ENCODE measurements at places on chromosomes 2 and 18.
A peak's percentile ranks its signal among the peaks of the same experiment; 100 is the strongest.

- no peak for DNase-seq
Measured at GRCh38 chr2:165818920-165819319, 24.9 kb upstream of the GALNT3 start.

- DNase-seq = peak; percentile 11
Measured at GRCh38 chr2:136381722-136382633, 264.0 kb upstream of the CXCR4 start.

- DNase-seq = no peak
Measured at GRCh38 chr18:27994571-27994970, 182.4 kb downstream of the CDH2 start.

DNA sequence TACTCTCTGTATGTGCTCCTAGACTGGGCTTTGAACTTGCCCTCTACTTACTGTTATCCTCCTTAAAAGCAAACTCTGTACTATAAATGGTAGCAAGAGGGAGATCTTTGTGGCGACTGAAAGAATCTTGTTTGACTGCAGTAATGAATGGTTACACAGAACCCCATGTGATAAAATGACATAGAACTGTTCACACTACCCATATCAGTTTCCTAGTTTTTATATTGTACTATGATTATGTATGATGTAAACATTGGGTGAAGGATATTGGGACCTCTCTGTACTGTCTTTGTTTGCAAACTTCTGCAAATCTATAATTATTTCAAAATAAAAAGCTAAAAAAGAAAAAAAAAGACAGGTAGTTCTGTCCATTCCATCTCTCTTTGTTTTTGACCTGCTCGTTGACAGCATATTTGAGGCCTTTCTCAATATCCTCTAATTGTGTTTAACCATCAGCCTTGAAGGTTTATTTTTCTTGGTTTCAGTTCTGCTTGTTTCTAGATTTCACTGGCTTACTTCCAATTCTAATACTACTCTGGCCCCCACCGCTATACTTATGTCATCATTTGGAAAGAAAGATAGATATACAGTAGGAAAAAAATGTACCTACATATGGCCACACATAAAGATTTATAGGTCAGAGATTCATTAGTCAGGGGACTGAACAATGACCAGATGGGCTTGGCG is 79.2 kb upstream of the MYO3B start:
- DNase-seq = no peak

DNA sequence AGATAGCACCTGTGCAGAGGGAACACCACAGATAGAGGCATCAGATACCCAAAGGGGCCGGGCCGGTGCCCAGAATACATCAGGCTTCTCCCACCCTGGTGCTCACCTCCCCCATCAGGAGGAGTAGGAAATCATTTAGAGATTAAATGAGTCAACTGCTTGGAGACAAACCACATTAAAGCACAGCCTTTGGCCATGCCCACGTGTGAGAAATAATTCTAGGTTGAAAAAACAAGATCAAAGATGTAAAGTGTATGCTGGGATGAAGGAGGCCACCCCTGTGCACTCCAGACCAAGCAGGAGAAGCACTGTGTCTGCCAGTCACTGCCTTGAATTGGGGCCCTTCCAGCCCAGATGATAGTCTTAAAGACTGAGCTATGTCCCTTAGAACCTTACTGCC is 152.8 kb upstream of the ACAA2 start:
- no peak for DNase-seq

DNA sequence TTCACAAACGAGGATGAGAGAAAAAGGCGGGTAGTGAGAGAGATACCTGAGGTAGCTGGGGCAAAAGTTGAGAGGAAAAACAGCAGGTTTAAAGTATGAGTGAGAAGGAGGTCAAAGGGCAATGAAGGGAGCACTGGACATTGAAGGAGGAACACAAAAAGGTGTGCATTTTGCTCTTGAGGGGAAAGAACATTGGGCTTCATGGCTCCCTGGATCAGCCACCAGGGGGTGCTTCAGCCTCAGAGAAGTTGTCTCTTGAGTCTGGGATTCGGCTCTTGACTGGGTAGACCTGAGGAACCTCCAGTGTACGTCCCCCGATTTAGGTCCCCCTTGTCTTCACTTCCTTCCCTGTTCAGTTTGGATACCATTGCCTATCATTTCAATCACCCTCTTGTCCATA is 128.5 kb downstream of the RAPGEF4 start:
- peak; percentile 56 for DNase-seq

- no peak for DNase-seq
Measured at GRCh38 chr2:179403624-179404023, 139.0 kb upstream of the SESTD1 start.

GRCh38 chr18:21798126-21798525 is 57.5 kb downstream of the MIB1 start:
- no peak for DNase-seq

GRCh38 chr18:57150828-57151227 is 3.9 kb downstream of the BOD1L2 start:
- no peak for DNase-seq

GRCh38 chr18:36468161-36468560 is 170.6 kb downstream of the FHOD3 start:
- DNase-seq = no peak

- no peak for DNase-seq
Measured at GRCh38 chr18:22052405-22053105, 116.8 kb upstream of the GATA6 start.

GRCh38 chr2:13488965-13489364 is 772.2 kb downstream of the TRIB2 start:
- DNase-seq = no peak

- DNase-seq = peak; percentile 0
Measured at GRCh38 chr2:127614731-127615130, 31.2 kb upstream of the GPR17 start.

DNA sequence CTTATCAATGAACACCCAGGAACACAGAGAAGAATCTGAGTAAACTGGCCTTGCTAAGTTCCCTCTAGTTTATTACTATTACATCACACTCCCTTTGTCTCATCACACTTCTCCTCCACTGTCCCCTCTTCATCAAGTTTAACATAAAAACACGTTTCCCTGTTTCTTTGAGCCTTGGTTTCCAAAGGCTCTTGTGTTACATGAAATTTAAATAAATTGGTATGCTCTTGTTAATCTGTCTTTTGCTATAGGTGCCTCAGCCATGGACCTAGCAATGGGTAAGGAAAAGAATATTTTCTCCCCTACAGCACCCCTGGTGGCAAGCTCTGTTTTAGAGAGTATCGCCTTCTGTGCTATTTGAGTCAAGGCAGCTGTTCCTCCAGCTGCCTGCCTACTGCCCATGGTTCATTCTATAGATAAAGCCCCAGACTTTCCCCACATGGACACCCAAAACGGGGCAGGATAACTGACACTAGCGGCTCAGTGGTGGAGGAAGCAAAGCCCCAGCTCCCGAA is 31.8 kb downstream of the TGIF1 start:
- no peak for DNase-seq

DNA sequence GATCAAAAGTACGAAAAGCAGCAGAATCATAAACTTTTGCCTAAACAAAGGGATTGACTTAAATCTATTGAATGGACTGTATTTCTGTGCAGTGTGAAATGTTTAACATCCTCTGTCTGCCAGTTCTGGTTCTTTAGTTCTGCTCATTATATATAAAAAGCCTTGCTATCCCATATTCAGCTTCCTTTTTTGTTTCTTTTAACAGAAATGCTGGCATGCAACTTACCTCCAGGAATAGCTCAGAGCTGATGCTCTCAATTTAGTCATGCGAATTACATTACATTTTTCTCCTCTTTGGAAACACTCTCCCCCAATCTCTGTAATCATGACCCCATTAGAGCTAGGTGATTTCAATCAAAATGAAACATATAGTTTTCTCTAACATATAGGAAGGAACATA is 73.6 kb downstream of the SPHKAP start:
- no peak for DNase-seq

DNA sequence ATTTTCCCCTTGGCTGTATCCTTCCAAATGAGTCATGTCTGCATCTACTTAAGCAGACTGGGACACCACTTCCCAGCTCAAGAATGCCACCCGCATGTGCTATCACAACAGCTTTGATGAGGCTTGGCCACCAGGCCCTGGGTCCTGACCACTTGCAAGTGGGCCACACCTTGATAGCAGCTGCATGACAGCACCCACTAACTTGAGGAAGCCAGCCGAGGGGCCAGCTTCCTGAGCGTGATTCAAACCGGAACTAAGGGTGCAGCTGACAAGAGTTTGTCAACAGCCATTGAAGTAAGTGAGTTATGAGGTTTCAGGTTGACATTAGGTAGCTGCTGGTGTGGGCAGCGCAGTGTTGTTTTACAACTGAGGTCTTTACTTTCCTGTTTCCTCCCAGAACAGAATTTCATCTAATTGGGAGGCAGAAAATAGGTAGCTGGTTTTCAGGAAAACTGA is 54.4 kb downstream of the EPHA4 start:
- no peak for DNase-seq

- DNase-seq = no peak
Measured at GRCh38 chr18:24354278-24354677, 43.3 kb downstream of the OSBPL1A start.

GRCh38 chr2:64482765-64483504 is 29.0 kb downstream of the LGALSL start:
- no peak for DNase-seq

DNA sequence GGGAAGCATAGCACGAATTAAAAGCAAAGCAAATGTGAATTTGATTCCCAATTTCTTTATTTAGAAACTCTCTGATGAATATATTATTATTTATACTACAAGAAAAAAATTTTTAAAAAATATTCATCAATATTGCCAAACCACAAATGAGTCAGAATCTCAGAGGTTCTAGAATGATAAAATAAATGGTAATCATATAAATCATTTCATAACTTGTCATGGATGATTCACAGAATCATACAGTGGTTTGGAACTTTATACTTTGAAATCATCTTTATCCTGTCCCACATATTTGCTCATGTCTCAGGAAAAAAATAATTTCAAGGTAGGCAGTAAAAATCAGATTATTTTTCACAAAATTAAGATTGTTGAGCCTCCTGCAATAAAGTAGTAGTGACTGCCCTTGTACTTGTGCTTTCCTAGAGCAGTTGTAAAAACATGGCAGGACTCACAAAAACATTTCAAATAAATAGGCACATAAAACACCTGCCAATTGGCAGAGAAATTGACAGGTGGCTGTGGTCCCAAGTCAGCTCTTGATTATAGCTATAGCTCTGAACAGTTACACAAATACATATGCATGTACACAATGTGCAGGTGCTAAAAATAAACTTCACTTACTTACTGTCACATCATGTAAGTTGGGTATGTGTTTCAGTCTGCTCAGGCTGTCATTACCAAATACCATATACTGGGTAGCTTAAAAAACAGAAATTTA is 273.9 kb upstream of the SESTD1 start:
- DNase-seq = no peak

- DNase-seq = no peak
Measured at GRCh38 chr2:46776687-46777327, 138.8 kb downstream of the MCFD2 start.

GRCh38 chr18:10060469-10060782 is 146.6 kb downstream of the VAPA start:
- DNase-seq = no peak

- no peak for DNase-seq
Measured at GRCh38 chr2:28252311-28252710, 140.3 kb upstream of the FOSL2 start.

GRCh38 chr2:100969998-100970397 is 32.1 kb upstream of the RPL31 start:
- no peak for DNase-seq

- no peak for DNase-seq
Measured at GRCh38 chr2:180983468-180984242, 3.2 kb downstream of the UBE2E3 start.

DNA sequence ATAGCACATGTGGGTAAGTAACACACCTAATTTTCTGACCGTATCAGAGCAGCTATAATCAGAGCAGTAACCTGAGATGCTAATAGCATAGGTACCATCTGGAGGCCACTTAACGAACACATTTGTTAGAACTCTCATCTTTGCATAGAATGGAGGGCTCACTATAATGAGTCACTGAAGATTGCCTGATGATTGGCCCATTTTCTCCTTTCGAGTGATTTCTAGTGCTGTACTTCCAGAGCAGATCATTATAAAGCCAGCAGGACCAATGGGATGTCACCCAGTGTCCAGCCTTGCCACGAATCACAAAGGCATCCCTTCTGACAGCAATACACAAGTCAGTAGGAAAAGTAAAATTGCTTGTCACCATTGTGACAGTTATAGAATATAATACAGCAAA is 81.7 kb upstream of the REV1 start:
- DNase-seq = no peak

DNA sequence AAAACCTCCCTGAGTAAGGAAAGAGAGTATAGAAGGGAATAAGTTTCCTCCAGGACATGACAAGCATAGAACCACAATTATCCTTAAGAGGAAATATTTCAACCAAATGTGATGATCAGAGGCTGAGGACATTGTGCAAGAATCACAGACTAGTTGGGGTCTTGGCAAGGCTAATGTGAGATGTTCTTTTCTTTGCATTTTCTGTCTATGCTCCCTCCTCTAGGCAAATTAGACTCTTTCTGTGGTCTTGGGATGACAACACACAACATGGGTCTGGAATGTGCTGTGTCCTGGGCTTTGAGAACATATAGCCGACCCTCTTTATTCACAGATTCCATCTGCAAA is 32.0 kb upstream of the IL1RL1 start:
- no peak for DNase-seq

GRCh38 chr2:62297624-62298010 is 101.7 kb downstream of the B3GNT2 start:
- no peak for DNase-seq

DNA sequence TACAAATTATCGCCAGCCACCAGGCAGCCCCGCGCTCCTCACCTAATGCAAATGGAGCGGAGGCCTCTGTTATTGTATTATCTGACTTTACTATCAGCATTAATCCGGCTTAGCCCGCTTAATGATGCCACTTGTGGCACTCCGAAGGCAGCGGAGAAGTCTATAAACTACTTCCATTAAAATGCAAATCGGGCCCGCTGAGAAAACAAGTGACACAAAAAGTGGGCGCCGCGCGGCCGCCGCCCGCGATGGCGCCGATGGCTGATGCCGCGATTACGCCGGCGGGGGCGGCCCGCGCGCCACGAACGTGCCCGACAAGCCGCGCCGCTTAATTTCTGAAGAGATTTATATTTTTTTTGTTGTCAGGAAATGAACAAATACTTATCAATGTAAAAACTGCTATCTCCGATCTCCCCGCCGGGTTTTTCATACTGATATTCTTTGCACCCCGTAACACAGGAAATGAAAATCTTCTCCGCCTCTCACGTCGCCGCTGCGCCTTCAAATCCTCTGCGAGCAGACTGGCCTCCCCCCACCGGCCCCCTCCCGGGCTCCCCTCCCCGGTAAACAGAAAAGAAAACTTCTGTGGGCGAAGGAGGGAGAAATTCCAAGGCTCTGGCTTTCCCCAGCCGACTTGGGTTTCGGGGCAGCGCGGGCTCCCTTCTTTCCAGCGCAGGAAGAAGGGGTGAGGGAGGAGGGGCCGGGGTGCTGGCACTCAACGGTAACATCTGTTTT is 221.8 kb downstream of the INSIG2 start:
- DNase-seq = peak; percentile 15

- no peak for DNase-seq
Measured at GRCh38 chr18:22980394-22980793, 47.3 kb downstream of the RBBP8 start.

DNA sequence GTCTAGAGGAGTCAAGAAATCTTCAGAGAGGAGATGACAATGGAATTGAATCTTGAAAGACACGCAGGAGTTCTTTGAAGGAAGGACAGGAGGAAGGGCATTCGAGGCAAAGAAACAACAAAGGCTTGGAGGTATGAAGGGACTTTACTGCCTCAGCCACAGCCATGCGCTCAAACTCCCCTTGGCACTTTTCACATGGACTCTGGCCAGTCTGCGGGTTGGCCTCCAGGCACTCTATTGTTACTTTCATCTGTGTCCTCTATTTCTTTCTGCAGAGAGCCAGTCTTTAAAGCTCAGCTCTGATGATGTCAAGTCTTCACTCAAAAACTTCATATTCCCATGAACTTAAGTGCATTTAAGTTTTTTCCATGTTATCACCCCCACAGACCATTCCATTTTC is 95.4 kb downstream of the ZAP70 start:
- DNase-seq = no peak

Measured in tibial nerve (tissue), 4 donors.